ENCODE measurements at places on chromosomes 7 and 10. TPM values are rescaled to one million over a fixed set of nuclear protein-coding genes. Genes with fewer than 3 reads are reported as not detected.

- no peaks in the 10 kb centered on the region for H3K4me1 ChIP-seq
- H3K27ac ChIP-seq = no peak overlapping the region
- H3K4me3 ChIP-seq = no peak overlapping the region
Measured at GRCh38 chr10:99337311-99337811, 8.2 kb downstream of the CNNM1 start.

MSMB gene
- total RNA-seq = not detected

DNA sequence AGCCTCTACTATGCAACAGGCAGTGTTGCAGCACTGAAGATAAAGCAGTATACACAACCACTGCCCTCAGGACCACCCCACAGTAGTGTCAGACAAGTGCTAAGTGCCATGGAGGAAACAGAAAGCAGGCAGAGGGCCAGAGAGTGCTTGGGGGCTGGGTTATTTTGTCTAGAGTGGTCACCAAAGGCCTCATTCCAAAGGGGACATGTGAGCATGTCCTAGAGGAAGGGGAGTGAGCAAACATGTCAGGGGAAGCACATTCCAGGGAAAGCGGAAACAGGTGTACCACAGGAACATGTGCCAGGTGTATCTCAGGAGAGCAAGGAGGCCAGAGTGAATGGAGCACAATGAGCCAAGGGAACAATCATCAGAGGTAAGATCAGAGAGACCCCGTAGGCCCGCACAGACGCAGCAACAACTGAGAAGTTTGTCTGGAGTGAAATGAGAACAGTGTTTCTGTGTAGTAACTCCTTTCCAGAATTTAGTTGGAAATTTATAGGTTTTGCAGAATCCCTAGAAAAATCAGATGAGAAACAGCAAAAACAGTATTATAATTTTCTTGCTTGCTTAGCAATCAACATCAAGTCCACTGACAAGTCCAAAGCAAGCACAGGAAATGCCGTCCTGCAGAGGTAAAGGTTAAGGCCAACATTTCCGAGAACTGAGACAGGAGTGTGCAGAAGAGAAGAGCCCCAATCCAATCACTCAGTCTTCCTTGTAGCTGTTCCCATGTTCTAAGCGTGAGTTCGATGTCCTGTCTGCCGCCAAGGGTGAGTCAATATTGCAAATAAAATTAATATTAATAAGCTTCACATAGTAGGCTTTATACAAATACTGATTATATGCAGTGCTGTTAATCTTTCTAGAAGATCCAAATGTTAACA lies 67.3 kb downstream of the SGMS1 start:
- DNase-seq = no peak
- no peak overlapping the region for H3K4me3 ChIP-seq
- no peaks in the 10 kb centered on the region for H3K27me3 ChIP-seq

DNA sequence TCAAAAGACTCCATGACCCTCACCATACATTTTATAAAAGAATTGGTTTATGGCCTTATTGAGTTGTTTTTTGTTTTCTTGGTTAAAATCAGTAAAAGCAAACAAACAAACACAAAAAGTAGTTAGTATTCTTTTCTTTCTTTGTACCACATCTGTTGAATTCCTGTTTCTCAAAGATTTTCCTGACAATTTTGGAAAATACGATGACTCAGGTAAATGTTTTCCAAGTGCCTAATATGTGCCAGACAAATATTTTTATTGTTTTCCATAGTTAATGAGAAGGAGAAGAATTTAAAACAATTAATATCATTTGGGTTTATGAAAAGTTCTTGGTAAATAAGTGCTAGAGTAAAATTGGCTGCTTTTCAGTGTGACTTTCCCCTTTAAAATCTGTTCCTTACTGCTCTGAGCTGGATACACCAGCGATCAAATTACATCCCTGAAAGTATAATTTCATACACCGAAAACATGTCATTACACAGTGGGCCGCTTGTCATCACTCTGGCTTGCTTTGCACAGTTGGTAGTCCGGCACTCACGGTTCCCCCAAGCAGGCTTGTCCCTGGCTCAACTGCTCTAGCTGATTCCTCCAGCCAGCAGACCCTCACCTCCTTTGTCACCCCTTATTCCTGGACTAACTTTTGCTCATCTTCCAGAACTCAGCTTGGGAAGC lies 80.5 kb downstream of the TBXAS1 start:
- DNase-seq = no peak
- H3K36me3 ChIP-seq = peaks cover 1% of the 10 kb centered on the region
- peaks cover 4% of the 10 kb centered on the region for H3K4me1 ChIP-seq
- H3K27ac ChIP-seq = no peak overlapping the region
- H3K27me3 ChIP-seq = peaks cover 1% of the 10 kb centered on the region
- H3K4me3 ChIP-seq = no peak overlapping the region

DNA sequence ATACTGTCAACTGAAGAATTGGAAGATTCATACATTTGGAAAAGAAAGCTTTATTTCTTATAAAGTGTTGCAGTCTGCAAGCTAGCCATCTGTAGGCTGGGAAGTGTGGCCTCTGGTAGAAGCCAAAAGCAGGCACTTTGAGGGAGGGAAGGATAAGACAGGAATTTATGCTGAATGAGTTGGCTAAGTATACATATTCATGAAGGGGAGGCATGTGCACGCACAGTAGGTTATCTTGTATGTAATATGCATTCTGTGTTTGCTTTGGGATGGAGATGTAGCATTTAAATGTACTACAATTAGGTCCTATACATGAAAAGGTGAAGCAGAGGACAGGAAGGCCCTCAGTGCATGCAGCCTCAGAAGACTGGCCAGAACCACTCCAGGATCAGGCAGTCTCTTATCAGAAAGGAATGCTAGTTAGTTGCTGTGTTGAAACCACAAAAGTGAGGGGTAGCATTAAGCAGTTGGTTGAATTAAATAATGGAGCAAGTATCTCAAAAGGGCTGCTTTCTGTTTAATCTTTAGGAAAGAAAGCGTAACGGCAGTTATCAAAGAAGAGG lies 40.9 kb downstream of the MYO3A start:
- H3K36me3 ChIP-seq = no peaks in the 10 kb centered on the region
- DNase-seq = no peak
- H3K27me3 ChIP-seq = peaks cover 3% of the 10 kb centered on the region
- H3K27ac ChIP-seq = no peak overlapping the region
- no peak overlapping the region for H3K4me3 ChIP-seq

GRCh38 chr10:23343591-23344240 lies 881 bp downstream of the C10orf67 start:
- no peaks in the 10 kb centered on the region for H3K36me3 ChIP-seq
- peak overlapping the region; percentile 82 for H3K4me3 ChIP-seq
- no peaks in the 10 kb centered on the region for H3K27me3 ChIP-seq
- DNase-seq = peak; percentile 75

DNA sequence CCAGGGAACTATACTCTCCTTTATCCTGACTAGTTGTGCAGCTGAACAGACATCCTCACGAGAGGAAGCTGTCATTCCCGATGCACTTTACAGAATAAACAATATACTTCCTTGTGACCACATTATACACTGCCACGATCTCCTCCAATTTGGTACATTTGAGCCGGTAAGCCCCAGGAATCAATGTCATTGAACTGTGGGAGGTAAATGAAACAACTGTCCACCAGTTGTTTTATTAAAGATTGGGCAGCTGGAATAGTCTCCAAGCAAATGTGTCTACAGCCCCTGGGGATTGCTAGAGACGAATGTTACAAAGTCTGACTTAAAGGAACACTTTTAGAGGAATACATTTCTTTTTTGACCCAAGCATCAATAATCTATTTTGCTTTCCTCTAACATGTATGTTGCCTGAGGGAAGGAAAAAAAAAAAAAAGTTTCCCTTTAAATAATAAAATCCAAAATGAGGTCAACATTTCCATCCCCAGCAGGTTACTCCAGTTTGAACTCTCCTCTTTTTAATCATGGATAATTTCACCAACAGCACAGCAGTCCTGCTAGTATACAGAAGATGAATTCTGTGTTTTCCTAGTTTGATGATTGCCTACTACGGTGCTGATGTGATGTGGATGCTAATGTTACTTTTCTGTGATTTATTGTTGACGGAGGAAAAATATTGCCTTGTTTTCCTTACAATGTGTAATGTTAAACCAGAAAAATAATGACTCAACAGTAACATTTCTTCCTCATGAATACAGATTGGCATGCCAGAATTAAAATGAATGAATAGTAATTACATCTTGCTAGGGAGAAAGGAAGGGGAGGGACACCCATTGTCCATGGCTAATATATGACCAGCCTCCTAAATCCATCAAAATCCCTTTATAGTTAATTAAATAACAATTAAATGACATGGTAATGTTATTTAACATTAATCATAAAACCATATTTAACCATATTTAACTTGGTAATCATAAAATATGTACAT lies 360.9 kb downstream of the NEBL start:
- no peaks in the 10 kb centered on the region for H3K4me1 ChIP-seq
- H3K36me3 ChIP-seq = no peaks in the 10 kb centered on the region
- DNase-seq = no peak
- no peaks in the 10 kb centered on the region for H3K27me3 ChIP-seq
- no peak overlapping the region for H3K4me3 ChIP-seq
- H3K27ac ChIP-seq = no peak overlapping the region

GRCh38 chr7:93968911-93969620 lies 35.1 kb downstream of the BET1 start:
- H3K27me3 ChIP-seq = no peaks in the 10 kb centered on the region
- no peaks in the 10 kb centered on the region for H3K4me1 ChIP-seq
- no peak overlapping the region for H3K27ac ChIP-seq
- no peaks in the 10 kb centered on the region for H3K36me3 ChIP-seq
- DNase-seq = no peak

CFAP46 gene
- total RNA-seq = 1.1 TPM

VIPR2 gene
- not detected for total RNA-seq

DNA sequence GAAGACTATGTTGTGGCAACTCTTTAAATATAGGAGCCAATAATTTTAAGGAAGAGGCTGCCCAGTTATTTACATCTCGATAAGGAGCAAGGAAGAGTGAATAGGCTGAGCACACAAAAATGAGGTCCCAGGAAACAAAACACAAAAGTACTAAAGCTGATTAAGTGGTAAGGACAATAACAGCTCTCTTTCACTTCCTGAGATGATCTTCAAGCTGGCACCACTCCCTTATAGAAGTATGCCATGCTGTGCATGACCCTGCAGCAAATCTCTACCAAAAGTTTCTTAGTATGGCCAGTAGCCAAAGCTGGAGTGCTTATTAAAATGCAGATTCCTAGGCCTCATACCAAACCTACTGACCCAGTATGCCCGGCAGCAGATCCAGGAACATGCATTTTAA lies 39.7 kb downstream of the CADPS2 start:
- H3K4me1 ChIP-seq = no peaks in the 10 kb centered on the region
- no peak for DNase-seq
- no peaks in the 10 kb centered on the region for H3K36me3 ChIP-seq
- no peaks in the 10 kb centered on the region for H3K27me3 ChIP-seq
- no peak overlapping the region for H3K4me3 ChIP-seq
- no peak overlapping the region for H3K27ac ChIP-seq

DNA sequence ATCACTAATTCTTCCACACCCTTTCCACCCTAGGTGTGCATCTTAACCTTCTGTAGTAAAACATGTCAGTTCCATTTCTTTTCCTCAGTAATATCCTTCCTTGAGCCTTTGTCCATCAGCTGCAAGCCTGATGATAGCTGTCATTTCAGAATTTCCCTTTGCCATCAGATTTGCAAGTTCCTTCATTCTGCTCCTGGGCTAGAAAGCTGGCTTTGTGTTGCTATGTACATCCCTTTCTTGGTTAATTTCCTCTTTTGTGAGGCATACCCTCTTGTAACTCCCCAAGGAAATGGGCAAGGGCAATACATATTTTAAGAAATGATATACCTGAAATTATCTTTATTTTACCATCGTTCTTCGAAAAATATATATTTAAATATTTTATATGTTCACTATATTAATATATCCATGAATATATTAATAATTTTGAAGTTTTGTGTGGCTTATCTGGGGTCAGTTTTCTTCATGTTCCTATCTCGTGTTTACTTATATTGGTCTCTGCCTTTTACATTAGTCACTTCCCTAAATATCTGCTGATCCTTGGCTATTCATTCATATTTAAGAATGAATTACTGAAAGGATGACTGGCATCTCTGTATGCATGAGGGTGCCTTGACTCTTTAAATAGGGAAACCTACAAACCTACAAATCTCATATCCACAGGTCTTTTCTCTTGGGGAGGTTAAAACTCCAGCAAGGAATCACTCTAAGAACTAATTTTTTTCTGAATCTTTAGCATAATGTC lies 143.8 kb downstream of the ZNF22 start:
- no peak for DNase-seq
- no peak overlapping the region for H3K4me3 ChIP-seq
- no peak overlapping the region for H3K27ac ChIP-seq
- no peaks in the 10 kb centered on the region for H3K4me1 ChIP-seq
- peaks cover 23% of the 10 kb centered on the region for H3K27me3 ChIP-seq

PLEKHS1 gene
- not detected for total RNA-seq

GALNT17 gene
- not detected for total RNA-seq

- no peaks in the 10 kb centered on the region for H3K27me3 ChIP-seq
- no peak overlapping the region for H3K4me3 ChIP-seq
- no peaks in the 10 kb centered on the region for H3K36me3 ChIP-seq
- H3K4me1 ChIP-seq = no peaks in the 10 kb centered on the region
Measured at GRCh38 chr10:44854693-44855350, 56.3 kb upstream of the TMEM72 start.

SMC3 gene
- 75.6 TPM for total RNA-seq

ASZ1 gene
- not detected for total RNA-seq

GRCh38 chr7:25314094-25314730 lies 85.9 kb upstream of the NPVF start:
- no peaks in the 10 kb centered on the region for H3K36me3 ChIP-seq
- peaks cover 3% of the 10 kb centered on the region for H3K27me3 ChIP-seq

GRB10 gene
- total RNA-seq = 2.4 TPM

DNA sequence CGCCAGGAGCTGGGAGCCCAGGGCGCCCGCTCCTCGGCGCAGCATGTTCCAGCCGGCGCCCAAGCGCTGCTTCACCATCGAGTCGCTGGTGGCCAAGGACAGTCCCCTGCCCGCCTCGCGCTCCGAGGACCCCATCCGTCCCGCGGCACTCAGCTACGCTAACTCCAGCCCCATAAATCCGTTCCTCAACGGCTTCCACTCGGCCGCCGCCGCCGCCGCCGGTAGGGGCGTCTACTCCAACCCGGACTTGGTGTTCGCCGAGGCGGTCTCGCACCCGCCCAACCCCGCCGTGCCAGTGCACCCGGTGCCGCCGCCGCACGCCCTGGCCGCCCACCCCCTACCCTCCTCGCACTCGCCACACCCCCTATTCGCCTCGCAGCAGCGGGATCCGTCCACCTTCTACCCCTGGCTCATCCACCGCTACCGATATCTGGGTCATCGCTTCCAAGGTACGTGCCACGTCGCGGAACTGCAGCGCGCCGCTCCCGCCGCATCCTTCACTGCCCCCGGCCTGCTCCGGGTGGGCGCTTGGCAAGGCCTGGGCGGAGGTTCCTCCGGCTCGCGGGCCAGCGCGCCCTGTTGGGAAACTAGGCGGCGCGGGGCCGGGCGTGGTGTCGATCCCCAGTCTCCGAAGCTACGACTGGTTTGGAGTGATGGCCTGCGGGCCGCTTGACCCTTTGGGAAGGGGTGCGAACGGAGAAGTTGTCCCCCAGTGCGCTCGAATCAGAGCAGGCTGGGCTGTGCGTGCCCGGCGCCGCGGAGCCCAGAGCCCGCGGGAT lies 868 bp downstream of the EMX2 start:
- peak overlapping the region; percentile 37 for H3K4me3 ChIP-seq
- peak; percentile 56 for DNase-seq
- peaks cover 97% of the 10 kb centered on the region for H3K27me3 ChIP-seq
- peaks cover 28% of the 10 kb centered on the region for H3K4me1 ChIP-seq

PAPSS2 gene
- 0.27 TPM for total RNA-seq

AOAH gene
- 7.1 TPM for total RNA-seq

VGF gene
- total RNA-seq = not detected

All from activated naive CD8-positive, alpha-beta T cell treated with anti-CD3 and anti-CD28 coated beads for 36 hours (primary cell).